ENCODE measurements at places on chromosomes 7 and 10.

GRCh38 chr7:117686311-117686935, 186.8 kb downstream of the CTTNBP2 start:
- DNase-seq = no peak

DNA sequence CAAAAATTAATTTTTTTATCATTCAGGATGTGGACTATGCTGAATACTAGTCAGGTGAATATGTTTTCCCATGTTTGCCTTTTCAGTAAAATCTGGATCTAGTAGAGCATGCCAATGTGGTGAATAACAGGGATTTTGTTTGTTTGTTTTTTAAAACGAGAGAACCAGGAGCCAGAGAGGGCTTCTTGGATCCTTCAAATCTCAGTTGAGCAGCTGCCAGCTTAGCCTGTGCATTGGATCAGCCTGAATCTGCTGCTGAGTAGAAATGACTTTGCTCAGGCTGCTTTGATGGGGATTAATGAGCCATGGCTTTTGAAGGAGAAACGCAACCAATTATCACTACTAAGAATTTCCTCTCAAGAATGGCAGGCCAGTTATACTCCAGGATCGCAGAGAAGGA, 493.8 kb downstream of the ARL4A start:
- DNase-seq = no peak

DNA sequence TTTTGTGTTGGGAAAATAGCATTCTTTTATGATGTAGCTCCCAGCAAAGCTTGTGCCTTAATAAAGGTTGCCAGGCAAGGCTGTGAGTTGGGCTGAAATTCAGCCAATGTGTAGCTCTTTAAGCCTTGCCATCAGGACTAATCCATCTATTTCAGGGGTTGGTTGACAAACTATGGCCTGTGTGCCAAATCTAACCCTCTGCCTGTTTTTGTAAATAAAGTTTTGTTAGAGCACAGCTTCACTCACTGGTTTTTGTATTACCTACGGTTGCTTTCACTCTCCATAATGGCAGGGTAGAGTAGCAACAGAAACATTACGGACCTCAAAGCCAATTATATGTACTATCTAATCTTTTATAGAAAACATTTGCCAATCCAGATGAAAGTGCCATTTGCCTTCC, 638.1 kb upstream of the POT1 start:
- no peak for DNase-seq

DNA sequence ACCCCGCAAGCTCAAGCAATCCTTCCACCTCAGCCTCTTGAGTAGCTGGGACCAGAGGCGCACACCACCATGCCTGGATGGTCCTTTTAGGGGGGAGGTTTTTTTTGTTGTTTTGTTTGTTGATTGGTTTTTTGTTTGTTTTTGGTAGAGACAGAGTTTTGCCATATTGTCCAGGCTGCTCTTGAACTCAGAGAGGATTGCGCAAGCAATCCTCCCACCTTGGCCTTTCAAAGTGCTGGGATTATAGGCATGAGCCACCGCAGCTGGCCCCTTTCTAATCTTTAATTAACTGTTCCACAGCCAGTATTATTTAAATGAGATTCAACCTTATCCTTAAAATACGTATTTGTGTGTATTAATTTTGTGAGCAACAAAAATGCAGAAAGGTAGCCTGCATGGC, 65.8 kb downstream of the SLC13A1 start:
- no peak for DNase-seq

DNA sequence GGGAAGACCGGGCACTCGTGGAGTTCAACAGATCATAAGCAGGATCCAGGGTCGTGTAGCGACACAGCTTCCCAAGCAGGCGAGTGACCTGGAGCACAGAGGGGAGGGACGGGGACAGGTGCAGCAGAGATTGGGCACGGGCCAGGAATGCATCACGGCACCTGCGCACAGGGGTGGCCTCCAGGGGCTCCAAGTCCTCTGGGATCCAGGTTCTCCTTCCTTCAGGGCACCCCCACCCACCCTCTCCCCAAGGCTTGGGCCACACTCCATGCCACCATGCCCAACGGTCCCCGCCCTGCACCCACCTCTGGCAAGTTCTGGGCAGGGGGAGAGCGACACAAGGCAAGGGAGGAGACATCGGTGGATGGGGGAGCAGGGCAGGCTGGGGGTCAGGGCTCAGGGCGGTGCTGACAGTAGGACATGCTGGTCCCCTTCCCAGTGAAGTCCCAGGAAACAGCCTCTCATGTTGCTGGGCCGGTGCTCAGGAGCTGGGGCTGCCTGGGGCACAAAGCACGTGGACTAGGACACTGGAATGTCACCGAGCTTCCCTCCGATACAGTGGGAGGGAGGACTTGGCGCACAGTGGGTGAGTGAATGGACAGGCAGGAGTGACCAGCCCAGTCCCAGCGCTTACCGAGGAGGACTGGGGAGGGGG, 597.3 kb downstream of the PTPRN2 start:
- DNase-seq = no peak

DNA sequence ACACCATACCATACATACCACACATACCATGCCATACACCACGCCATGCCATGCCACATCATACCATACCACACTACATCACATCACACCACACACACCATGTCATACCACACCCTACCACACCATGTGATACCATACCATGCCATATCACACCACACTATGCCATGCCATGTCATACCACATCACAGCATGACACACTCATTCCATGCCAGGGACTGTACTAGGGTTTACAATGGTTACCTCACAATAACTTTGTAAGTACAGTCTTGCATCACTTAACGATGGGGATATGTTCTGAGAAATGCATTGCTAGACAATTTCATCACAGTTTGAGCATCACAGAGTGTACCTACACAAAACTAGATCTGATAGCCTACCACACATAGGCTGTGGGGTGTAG, 14.5 kb downstream of the PYROXD2 start:
- DNase-seq = no peak

DNA sequence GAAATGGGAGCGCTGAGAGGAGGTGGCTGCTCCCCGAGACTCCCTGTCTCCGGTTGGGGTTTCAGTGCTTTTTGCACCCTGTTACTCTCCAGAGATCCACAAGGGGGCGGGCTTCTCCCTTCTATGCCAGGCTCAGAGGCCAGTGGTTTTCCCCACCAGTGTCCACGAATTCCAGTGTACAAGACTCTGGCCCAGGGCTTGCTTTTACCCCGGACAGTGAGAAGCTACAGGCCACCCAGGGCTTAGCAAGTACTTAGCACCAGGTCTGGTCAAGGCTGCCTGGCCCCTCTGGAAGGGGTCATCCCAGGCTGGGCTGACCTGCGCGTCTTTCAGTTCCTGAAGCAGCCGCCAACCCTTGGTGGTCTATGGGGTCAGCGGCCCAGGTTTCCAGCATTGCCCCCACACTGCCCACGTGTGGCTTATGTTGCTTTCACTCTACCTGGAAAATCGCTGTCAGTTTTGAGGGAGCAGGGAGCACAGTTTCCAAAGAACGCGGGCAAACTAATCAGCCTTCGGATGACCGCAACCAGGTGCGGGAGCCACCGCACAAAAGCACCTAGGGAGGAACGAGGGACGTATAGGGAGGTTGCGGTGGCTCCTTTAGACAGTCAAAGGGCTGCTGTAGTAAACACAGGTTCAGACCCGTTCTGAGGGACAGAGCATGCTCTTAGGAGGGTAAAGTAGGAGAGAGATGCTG, 6.8 kb downstream of the CYP26A1 start:
- no peak for DNase-seq

- DNase-seq = no peak
These were observed 43.5 kb upstream of the MSRB2 start for GRCh38 chr10:23051855-23052331.

- no peak for DNase-seq
These were observed 30.3 kb downstream of the C1GALT1 start for GRCh38 chr7:7212612-7213011.

DNA sequence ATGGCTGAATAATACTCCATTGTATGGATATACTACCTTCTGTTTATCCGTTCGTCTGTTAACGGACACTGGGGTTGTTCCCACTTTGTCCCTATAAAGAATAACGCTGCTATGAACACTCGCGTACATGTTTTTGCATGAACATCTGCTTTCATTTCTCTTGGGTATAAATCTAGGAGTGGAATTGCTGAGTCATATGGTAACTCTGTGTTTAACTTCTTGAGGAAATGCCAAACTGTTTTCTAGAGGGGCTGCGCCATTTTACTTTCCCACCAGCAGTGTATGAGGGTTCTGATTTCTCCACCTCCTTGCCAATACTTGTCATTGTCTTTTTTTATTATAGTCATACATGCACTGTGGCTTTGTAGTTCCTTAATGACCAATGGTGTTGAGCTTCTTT, 20.6 kb upstream of the RASSF4 start:
- DNase-seq = no peak

DNA sequence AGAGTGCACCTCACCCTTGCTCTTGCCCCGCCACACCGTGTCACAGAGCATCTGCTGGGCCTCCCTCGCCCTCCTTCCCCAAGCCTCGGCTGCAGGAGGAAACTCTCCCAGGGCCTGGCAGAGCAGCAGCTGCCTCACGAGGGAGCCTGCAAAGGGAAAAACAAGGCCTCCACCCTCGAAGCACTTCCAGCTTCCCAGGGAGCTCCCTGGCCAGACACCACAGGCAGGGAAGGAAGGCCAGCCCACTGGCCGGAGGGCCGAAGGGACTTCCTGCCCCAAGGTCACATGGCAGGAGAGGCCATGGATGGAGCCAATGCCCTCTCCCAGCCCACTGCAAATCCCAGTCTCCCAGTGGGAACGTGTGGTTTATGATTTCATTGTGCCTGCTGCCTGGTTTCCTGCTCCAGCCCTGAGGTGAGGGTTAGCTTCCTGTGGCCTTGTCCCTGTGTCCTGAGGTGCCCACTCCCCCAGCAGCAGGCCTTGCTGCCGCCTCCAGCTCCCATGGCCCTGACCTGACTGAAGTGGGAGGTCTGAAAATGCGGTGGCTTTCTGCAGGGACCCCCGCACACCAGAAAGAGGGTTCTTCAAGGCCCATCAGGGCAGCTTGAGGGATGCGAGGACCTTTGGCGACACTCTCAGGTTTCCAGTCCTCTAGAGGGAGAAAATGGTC, 100.5 kb upstream of the PPIF start:
- DNase-seq = no peak

DNA sequence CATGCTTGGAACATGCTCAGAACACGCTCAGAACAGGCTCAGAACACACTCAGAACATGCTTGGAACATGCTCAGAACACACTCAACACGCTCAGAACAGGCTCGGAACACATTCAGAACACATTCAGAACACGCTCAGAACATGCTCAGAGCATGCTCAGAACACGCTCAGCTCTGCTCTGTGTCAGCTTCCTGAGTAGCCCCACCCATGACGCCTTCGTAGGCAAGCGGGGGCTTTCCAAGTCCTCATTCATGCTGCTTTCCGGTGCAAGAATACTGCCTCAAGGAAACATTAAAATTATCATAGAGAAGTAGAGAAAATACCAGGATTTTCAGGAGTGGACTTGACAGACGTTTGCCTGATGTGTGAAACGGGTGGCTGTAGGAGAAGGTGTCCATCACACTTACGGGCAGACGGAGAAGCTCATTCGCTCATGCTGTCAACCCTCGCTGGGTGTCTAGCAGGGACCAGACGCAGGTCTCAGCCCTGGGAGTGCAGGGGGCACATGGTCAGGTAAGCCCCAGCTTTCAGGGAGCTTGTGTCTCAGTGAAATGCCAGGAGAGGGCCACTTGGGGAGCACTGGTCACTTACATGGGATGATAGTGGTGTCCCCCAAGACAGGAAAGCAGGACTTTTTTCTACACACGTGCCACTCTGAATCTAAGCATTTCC, 24.7 kb downstream of the EN2 start:
- DNase-seq = no peak

- DNase-seq = no peak
These were observed 269.0 kb downstream of the DIP2C start for GRCh38 chr10:420154-421121.

DNA sequence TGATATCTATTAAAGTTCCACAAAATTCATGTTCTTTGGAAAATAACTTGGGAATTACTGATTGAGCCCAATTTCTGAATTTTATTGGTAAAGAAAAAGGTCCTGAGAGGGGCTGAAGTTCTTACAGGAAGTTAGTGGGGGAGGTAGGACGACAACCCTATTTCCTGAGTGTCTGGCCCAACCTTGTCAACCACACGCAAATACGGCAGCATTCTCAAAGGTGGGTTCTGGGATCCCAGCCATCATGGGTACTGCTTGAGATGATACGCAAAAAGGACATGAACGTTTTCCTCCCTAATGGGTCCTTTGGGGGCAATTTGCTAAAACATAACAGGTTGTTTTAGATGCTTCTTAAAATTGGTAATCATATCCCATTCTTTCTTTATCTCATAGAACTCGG, 2.7 kb upstream of the PDCD4 start:
- no peak for DNase-seq

- no peak for DNase-seq
These were observed 171.9 kb downstream of the OTUD1 start for GRCh38 chr10:23610626-23611307.

DNA sequence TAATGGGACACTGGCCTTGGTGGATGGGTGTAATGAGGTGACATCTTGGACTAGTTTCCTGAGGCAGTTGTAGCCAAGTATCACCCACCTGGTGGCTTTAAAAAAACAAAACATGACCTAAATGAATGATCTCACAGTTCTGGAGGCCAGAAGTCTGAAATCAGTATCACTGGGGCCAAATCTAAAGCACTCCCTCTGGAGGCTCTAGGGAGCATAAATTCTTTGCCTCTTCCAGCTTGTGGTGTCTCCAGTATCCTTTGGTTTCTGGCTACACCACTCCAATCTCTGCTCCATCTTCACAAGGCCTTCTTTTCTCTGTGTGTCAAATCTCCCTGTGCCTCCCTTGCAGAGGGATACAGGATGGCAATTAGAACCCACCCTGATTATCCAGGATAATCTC, 342.9 kb downstream of the CALN1 start:
- DNase-seq = no peak

GRCh38 chr10:10551596-10552301, 465.9 kb upstream of the CELF2 start:
- no peak for DNase-seq

GRCh38 chr7:6461946-6462550, 14.3 kb upstream of the DAGLB start:
- DNase-seq = no peak

- DNase-seq = no peak
These were observed 85.1 kb upstream of the GTF2I start for GRCh38 chr7:74572301-74572979.

GRCh38 chr7:140044251-140044650, 18.5 kb downstream of the PARP12 start:
- no peak for DNase-seq
